Left hindlimb (tissue), 1 donor: ENCODE measurements at places on chromosomes 1 and 21.

DNA sequence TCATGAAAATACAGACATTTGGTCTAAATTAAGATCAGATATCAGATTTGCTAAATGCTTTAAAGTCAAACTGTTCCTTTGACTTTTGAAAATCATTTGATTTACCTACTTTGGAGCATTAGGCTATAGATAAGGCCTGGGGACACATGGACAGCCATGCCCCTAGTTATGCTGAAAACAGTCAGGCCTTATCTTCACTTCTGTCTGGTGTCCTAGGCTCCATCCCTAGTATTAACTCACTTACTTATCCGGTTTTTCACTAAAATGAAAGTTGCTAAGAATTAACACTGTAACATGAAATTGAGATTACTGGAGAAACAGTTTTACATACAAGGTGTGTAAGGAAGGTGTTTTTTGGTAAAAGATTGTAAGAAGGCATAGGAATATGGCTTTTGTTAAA is 4.5 kb upstream of the CATSPERE start:
- no peak for DNase-seq

GRCh38 chr1:82731216-82731615 is 930.5 kb downstream of the ADGRL2 start:
- no peak for DNase-seq

GRCh38 chr1:215501496-215501895 is 65.6 kb upstream of the KCTD3 start:
- no peak for DNase-seq

DNA sequence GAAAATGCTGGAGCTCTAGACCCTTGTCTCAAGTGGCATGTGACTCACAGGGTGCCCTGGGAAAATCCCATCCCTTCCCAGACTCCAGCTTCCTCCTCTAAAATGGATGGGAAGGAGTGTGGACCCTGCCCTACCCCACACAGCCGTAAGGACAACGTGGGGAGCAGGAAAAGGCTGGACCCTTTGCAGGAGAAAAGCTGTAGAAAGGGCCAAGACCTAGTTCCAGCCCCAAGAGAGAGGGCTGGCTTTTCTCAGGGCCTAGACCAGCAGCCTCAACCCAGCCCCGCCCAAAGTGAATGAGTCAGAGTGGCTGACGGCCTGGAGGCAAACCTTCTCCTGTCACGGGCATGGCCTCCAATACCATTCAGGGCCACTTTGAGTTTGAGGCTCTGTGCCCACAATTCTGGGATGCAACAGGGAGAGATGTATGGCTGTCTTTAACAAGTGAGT is 1.1 kb downstream of the LAMB3 start:
- no peak for DNase-seq

GRCh38 chr1:108124622-108125311 is 75.4 kb downstream of the SLC25A24 start:
- no peak for DNase-seq

GRCh38 chr1:85171721-85172120 is 29.1 kb downstream of the SYDE2 start:
- DNase-seq: no peak

DNA sequence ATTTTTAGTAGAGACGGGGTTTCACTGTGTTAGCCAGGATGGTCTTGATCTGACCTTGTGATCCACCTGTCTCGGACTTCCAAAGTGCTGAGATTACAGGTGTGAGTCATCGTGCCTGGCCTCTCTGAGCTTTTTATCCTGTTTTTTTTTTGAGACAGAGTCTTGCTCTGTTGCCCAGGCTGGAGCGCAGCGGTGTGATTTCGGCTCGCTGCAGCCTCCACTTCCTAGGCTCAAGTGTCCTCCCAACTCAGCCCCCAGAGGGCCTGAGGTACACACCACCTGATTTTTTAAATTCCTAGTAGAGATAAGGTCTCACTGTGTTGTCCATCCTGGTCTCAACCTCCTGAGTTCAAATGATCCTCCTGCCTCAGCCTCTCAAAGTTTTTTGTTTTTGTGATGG is 20.4 kb downstream of the SESN2 start:
- no peak for DNase-seq

- no peak for DNase-seq
Measured at GRCh38 chr1:234670967-234671626, 61.1 kb upstream of the IRF2BP2 start.

- no peak for DNase-seq
Measured at GRCh38 chr1:42756956-42757891, 9.6 kb downstream of the P3H1 start.

DNA sequence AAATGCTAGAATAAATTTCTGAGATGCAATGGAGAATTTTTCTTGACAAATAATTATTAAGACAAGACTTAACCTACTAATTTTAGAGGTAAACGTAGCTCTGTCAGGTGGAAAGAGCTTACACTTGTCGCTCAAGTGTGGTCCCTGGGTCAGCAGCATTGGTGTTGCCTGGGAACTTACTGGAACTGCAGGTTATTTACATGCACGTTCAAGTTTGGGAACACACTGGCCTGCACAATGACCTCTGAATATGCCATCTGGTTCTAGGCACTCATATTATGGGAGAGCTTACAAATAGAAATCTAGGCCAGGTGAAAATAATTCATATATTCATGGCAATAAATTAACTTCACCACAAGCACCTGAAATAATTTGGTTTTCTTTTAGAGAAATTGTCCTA is 88.5 kb upstream of the BCL9 start:
- no peak for DNase-seq

GRCh38 chr1:25854554-25854953 is 4.7 kb downstream of the AUNIP start:
- no peak for DNase-seq

GRCh38 chr1:208216062-208216461 is 28.1 kb downstream of the PLXNA2 start:
- no peak for DNase-seq
